Activated T-helper 1 cell treated with anti-CD3 and anti-CD28 coated beads, Interleukin-2, amount 50 U/mL, for 16 hours (primary cell): ENCODE measurements at places on chromosomes 4 and X.

GRCh38 chr4:21366312-21366711, 582.3 kb downstream of the KCNIP4 start:
- no peak for DNase-seq

DNA sequence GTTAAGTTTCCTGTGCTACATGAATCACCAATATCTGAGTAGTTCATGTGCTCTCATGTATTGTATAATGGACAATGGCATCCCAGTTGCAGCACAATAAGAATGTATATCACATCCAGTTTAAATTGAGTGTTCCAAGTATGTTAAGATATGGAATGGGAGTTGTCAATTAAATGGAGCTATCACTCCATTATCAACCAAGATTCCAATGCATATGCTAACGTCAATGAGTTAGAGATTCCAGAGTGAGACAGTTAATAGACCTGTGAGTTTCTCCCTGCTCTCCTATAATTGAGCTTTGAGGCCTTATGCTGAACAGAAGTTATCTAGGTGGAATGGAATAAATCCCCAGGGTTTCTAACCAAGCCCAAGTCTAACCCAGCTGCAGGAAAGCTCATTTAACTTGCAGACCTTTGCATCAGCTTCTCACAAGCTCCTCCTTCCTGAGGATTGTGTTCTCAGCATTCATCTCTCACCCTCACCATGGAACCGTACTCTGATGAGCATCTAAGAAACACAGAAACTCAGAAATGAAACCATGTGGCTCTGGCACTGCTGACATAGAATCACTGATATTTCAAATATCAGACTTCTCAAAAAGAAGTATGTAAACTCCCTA, 84.8 kb downstream of the TIGD2 start:
- DNase-seq = no peak

- DNase-seq = no peak
Observed at GRCh38 chr4:8688041-8688907, 95.7 kb downstream of the CPZ start.

DNA sequence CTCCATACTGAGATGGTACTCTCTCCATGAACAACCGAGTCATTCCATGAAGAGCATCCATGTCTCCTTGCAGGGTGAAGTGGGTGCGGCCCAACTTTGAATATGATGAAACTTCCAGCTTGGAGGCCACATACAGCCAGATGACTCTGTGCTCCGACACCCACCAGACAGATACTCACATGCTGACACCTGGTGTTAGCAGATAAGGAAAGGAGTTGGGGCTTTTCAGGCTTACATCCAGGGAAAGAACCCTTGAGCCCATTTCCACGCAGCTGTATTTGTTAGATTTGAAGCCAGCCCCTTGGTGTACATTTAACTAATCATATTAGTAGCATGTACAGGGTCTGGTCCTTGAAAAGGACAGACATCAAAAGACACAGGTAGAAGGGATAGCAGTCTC, 62.1 kb upstream of the PRRG3 start:
- no peak for DNase-seq

DNA sequence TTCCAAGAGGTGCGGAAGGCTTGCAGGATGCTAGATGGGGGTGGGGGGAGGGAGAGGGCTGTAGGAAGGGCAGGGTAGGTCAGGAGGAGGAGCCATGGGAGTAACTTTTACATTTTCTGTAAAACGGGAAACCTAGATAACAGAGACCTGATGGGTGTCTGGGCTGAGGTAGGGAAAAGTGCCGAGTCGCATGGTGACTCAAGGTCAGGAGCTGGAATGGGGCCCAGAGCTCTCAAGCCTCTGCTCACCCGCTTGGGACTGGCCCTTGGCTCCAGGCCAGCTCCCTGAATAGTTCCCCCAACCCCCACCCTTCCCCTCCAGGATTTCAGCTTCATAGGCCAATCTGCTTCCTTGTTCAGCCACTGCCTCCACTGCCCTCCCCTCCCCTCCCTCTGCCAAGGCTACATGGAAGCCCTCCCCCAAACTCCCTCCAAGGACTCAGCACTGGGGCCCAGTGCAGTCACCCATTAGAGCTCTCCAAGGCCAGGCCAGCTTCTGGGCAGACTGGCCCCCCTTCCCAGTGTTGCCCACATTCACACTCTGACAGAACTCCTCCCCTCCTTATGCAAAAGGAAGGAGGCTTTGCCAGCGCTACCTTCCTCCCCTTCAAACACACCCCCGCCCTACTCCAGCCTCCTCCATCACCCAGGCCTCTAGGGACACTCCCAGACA, 43.6 kb downstream of the TSC22D3 start:
- no peak for DNase-seq

GRCh38 chr4:187451776-187452175, 543.8 kb upstream of the ZFP42 start:
- no peak for DNase-seq

DNA sequence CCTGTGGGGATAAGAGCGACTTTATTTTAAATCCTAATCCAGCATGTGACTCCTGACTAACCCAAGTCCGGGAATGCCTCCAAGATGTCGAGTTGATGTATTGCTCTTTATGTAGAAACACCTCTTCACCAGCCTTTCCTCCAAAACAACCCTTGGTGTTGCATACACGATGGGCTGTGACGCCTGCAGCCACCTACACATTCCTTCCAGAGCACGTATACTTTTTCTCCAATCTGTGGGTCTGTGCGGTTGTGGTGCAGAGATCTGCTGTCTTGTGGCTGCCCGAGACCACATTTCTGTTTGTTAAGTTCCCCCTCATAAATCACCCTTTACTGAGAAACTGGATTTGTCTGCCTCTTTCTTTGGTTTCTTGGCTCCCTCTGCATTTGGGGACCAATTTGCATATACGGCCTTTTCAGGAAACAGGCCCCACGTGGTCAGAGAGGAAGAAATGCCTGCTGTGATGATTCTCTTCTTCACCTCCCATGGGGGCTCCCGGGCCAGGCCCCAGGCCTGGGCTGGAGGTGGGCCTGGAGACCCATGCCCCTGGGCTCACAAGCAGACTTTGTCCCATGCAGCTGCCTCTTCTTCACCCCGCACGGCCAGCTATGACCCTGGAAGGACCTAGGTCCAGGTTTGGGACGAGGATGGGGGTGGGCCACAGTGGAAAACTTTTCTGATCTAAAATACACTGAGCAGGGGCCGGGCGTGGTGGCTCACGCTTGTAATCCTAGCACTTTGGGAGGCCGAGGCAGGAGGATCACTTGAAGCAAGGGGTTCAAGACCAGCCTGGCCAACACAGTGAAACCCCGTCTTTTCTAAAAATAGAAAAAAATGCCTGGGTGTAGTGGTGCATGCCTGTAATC, 21.4 kb upstream of the AFAP1 start:
- DNase-seq = no peak

DNA sequence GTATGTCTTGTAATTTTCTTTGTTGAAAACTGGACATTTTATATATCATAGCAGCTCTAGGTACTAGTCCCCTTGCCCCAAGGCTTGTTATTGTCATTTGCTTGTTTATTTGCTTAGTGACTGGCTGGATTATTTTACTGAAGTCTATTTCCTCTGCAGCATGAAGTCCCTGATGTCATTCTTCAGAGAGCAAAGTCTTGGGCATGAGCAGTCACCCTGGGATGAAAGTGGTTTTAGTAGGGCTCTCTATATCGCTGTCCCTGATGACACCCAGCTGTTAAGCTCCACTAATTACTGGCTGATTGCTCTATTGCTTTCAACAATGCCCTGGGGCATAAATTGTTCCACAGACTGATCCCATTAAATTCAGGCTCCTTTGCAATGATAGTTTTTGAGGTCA, 113.5 kb upstream of the USP9X start:
- DNase-seq = no peak

- no peak for DNase-seq
Observed at GRCh38 chrX:15790769-15791290, 546 bp downstream of the ZRSR2 start.

- DNase-seq = no peak
Observed at GRCh38 chr4:176034499-176034898, 31.1 kb upstream of the WDR17 start.
